Activated CD4-positive, CD25-positive, alpha-beta regulatory T cell (primary cell): ENCODE measurements at places on chromosomes 12 and 14.

DNA sequence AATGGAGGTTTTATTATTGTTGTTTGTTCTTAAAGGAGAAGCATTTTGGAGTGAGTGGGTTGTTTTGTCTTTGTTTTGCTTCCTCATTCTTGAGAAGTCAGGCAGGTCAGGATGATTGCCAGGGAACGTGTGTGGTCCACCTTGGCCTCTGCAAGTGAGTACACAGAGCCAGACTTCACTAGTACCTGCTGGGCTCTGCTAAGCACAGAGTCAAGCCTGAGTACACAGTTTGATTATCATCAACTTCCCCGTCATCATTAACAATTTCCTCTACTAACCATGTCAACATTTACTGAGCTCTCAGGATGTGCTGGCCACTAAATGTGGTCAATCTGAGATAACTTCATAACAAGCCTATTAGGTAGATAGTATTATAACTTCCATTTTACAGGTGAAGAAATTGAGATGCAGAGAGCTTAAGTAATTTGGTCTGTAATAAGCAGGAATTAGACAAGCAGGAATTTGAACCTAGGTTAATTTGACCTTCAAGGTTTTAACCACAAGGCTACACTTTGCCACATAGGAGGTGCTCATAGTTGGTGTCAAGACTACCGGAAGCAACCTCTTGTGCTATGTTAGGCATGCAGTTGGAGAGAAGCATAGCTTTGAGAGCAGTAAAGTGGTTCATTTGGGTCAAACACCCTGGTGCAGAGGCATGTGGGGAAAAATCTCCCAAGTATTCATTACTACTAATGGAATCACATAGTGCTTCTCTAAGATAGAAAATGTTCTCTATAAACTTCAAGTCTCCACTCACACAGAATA lies 178.3 kb downstream of the NUAK1 start:
- no peak for DNase-seq

DNA sequence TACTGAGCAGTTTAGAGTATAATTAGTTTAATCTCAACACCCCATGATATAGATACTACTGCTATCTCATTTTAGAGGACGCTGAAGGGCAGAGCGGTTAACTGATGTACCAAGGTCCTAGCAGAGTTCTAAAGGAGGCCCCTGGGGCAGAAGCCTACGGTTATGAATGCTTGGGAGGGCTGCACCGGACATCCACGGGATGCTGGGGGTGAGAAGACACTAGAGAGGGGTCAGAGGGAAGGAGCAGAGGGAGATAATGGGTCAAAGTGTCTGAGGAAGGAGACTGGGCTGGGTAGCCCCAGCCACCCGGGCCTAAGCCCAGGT lies 1.6 kb upstream of the ACTR6 start:
- no peak for DNase-seq

DNA sequence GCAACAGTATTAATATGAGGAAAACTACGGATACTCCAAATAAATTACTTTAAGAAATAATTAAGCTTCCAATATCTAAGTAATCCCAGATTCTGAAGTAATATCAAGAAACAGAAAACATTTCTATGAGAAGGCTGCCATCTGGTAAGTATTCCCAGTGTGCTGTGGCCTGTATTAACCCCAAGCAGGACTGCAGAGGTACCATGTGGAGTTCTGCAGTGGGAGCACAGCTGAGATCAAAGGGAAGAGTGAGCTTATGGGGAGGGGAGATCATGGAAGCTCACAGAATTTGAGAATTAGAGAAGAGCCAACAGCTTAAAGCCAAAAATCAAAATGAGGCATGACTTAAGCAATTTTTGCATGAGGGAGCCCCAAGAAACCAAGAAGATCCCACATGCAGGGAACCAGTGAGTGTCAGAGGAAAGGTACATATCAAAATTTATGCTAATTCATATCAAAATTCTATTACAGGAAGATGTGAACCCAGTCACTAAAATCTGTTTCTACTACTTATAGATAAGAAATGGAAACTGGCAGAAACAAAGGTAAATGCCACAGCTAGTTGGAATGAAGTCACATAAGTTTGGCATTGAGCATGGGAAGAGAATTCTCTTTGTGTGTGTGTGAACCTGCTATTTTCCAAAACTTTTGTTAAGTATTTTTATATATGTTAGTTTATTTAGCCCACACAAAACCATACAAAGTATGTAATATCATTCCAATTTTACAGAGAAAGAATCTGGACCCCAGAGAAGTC lies 62.6 kb upstream of the KITLG start:
- DNase-seq: no peak

- DNase-seq: no peak
Observed at GRCh38 chr14:86153480-86153879, 623.5 kb downstream of the FLRT2 start.

GRCh38 chr14:73234586-73235394 lies 2.5 kb upstream of the PAPLN start:
- DNase-seq: no peak

DNA sequence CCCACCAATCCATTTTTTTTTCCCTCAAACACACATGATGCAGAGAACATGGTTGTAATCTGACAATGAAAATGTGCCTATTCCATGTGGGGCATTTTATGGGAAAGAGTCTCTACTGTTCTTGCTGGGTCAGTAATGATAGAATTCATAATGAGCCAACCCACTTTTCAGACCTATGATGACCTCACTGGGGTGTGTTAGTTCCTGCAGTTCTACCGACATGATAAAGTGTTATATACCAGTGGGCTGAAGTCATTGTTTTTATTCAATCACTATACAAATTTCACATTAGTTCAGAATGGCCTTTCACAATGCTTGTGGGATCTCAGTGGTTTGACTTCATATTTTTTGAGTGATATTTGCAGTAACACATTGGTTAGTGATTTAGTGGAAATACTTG lies 47.5 kb downstream of the PPFIBP1 start:
- no peak for DNase-seq
